ENCODE measurements at places on chromosomes 6 and 20. TPM values are rescaled to one million over a fixed set of nuclear protein-coding genes. Genes with fewer than 3 reads are reported as not detected.

GRCh38 chr6:21039926-21040325 is 505.7 kb downstream of the CDKAL1 start:
- no peak for DNase-seq

DNA sequence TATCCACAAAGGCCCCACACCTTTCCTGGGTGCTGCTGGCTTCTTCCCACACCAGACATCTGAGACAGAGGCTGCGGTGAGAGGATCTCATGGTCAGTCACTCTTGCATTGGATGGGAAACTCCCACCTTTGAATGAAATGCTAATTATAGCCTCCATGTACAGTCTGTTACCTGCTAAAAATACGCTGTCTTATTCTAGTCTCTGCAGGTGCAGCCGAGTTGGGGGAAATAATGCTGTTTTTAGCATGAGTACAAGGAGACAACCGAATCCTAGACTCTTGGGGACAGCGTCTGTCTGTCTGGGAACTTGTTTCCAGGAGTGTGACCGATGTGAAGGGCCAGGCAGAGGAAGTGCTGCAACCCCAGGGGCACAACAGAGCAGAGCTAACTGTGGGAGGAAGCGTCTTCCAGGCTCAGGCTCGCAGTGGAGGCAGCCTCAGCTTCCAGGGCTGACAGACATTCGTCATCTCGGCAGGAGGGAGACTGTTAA is 286.2 kb downstream of the PREX1 start:
- DNase-seq = no peak

- DNase-seq = no peak
These were observed 8.7 kb downstream of the TAF4 start for GRCh38 chr20:62056975-62057374.

GRCh38 chr20:2236256-2236655 is 59.5 kb upstream of the TGM3 start:
- no peak for DNase-seq

- DNase-seq = no peak
These were observed 265.9 kb upstream of the CDYL start for GRCh38 chr6:4510317-4510716.

GRCh38 chr6:71279321-71279720 is 9.3 kb upstream of the OGFRL1 start:
- DNase-seq = no peak

DNA sequence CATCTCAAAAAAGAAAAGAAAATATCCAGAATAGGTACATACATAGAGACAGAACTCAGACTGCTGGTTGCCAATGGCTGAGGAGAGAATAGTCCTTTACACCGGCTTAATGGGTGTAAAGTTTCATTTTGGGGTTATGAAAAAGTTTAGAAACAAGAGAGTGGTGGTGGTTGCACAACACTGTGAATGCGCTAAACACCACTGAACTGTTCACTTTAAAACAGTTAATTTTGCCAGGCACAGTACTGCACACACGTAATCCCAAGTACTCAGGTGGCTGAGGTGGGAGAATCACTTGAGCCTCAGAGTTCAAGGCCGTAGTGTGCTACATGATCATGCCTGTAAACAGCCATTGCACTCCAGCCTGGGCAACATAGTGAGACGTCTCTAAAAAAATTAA is 7.6 kb downstream of the ILRUN start:
- no peak for DNase-seq

DNA sequence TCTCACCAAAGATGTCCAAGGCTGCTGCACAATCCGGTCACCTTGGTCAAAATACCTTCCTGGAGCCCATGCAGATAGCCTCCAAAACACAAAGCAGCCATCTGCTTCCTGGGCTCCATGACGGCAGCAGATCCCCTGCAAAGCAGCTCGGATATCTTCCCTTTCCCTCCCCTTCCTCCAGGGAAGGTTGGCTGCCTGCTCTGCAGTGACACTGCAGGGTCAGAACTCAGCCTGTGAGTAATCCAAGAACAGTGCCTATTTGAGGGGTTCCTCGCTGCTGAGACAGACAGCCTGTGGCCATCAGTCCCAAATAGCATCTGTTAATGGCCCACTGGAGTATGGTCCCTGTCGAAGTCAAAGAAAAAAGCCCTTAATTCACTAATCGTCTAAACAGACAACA is 270.8 kb downstream of the PREX1 start:
- no peak for DNase-seq

DNA sequence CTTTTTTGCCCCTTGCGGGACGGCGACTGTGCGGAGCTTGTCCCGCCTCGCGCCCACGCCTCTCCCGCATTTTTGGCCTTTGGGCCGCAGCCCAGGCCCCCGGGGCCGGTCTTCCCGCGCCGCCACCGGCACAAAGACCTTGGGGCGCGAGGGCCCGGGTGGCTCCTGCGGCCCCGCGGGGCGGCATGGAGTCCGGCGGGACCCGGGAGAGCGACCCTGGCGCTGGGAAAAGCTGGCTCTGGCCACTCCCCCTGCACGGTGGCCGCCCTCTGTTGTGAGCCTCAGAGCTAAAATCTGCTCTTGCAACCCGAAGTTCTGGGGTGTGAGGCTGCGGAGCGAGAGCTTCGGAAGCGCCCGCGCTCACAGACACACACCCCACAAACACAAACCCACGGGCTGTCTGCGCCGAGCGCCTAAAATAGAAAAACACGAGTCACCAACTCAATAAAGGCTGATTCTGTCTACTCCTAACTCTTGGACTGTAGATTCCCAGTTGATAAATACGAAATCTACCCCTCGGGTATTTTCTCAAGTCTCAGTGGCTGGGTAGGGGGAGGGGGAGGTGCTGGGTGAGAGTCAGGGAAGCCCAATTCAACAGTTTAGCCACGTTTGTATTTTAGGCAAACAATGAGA is 496 bp upstream of the BEND3 start:
- DNase-seq = no peak

GRCh38 chr20:56439771-56440291 is 27.8 kb downstream of the CASS4 start:
- no peak for DNase-seq

- no peak for DNase-seq
These were observed 23.0 kb downstream of the CEBPB start for GRCh38 chr20:50213531-50214106.

DNA sequence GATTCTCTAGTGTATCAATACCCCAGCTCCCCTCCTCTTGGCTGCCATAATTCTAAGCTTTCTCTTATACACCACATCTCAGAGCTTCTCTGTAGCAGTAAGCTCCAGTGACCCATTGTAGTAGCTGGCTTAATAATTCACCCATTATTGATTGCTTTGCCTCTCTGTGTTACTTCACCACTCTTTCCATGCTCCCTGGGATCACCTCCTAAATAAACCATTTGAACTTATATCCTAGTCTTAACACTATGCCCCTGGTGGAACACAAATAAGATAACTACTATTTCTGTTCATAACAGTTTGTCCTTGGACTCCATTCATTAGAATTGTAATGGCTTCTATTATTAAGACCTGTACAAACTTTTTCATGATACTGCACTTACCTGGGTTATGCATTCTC is 758.9 kb downstream of the KIF16B start:
- DNase-seq = no peak

- no peak for DNase-seq
These were observed 86.4 kb upstream of the TENT5A start for GRCh38 chr6:81838724-81839426.

GRCh38 chr6:19279273-19279684 is 557.9 kb upstream of the ID4 start:
- DNase-seq = no peak

PHACTR3 gene
- total RNA-seq = not detected

TTK gene
- total RNA-seq = 37.9 TPM

NKX2-4 gene
- not detected for total RNA-seq

WASF1 gene
- total RNA-seq = 2.6 TPM

CALHM5 gene
- not detected for total RNA-seq

PI16 gene
- 0.14 TPM for total RNA-seq

PROKR2 gene
- total RNA-seq = not detected

CCDC167 gene
- 36.4 TPM for total RNA-seq

BCAS1 gene
- total RNA-seq = not detected

TMEM74B gene
- total RNA-seq = 0.60 TPM

RIMS4 gene
- 0.05 TPM for total RNA-seq
